GM19239 (cell line): ENCODE measurements at places on chromosomes 4 and X.

GRCh38 chrX:110212299-110212698, 105.6 kb downstream of the AMMECR1 start:
- no peak for DNase-seq

DNA sequence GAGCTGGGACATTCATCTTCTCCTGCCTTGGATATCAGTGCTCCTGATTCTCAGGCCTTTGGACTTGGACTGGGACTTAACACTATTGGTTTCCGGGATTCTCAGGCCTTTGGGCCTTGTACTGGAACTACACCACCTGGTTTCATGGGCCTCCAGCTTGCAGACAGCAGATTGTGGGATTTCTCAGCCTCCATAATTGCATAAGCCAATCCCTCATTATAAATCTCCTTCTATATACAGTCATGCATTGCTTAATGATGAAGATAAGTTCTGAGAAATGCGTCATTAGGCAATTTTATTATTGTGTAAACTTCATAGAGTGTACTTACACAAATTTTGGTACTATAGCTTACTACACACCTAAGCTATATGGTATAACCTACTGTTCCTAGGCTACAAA, 8.9 kb upstream of the CCNG2 start:
- no peak for DNase-seq

- no peak for DNase-seq
Observed at GRCh38 chr4:158782551-158783360, 13.9 kb downstream of the FNIP2 start.

DNA sequence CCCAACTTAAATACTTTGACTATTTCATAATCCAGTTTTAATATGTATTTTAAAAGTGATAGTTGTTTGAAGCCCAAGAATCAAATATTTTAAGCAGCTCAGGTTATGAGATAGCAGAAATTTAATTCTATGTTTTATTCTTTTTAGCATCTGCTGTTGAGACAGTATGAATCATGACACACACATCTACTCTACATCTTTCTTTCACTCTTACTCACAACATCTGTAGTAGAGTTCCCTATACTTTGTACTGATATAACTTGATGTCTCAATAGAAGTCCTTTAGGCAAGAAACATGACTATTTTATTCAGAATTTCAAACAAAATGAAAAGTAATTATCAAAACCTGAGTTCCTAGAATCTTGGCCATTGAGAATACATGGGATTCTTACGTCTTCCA, 187.9 kb upstream of the GNPDA2 start:
- no peak for DNase-seq

GRCh38 chrX:115889121-115889890, 281.2 kb upstream of the AGTR2 start:
- no peak for DNase-seq

DNA sequence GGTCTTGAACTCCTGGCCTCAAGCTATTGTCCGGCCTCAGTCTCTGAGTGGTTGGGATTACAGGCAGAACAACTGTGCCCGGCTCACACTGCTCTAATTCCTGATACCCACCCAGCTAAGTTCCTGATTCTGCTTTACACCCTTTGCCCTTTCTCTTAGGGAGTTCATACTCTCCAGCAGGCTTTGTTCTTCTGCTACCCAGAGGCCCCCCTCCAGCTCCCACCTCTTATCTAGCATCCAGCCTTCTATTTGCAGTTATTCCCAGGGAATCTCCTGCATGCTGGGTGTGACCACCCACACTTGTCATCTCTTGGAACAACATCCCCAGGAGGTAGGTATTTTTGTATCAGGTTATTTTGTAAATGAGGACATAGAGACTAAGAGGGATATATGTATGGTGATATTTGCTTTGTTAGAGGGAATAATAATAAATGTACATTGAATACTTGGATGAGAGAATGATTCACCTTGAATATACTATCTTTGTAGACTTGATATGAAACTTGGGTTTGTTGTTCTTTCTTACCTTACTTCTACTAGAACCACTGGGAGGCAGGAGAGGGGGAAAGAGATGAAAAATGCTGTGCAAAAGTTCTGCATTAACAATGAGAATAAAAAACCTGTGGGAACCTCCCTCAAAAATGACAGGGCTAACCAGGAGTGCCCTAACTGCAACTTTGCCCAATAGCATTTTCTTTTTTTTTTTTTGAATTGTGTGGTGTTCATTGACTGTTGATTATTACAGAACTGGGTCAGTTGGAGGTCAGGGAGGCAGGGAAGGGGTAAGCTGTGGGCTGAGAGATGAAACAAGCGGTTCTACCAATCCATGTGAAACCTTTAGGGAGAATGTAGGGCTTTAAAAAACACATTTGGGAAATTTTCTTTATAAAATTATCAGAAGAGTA, 157.4 kb downstream of the SPRY1 start:
- no peak for DNase-seq

- no peak for DNase-seq
Observed at GRCh38 chr4:129926936-129927335, 831.0 kb downstream of the C4orf33 start.

- no peak for DNase-seq
Observed at GRCh38 chr4:94371290-94371689, 28.7 kb upstream of the HPGDS start.

- DNase-seq: no peak
Observed at GRCh38 chrX:51874123-51874522, 19.3 kb upstream of the MAGED1 start.

- no peak for DNase-seq
Observed at GRCh38 chr4:153933915-153934687, 145.2 kb upstream of the SFRP2 start.

- no peak for DNase-seq
Observed at GRCh38 chrX:22220941-22221340, 51.8 kb upstream of the CBLL2 start.

DNA sequence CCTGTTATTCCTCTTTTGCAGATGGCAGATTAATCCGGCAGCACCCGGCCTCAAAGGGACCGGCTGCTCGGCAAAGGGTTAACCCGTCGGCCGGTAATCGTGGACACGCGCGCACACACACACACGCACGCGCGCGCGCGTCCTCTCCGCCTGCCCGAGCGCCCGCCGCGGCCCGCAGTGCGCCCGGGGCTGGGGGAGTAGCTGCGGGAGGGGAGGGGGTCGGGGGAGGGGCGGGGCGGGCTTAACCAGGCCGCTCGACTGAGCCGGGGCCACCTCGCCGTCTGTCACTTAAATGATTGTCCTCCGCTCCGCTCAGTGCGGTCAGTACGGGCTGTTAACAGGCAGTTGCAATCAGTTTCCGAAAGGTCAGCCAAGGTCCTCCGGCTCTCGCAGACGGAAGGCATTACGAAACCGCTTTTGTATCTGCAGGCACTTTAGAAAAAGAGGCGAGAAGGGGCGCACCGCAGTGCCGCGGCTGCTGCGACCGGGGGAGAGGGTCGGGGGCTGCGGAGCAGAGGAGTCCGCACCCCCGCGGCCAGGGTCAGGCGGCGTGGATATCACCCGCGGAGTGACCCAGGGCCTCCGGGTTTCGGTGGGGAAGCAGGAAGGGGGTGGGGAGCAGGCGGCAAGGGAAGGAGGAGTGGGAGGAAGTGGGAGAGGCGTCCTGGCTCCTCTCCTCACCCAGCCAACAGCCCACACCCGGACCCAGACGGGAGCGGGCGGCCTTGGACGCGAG, 57.3 kb upstream of the BCOR start:
- no peak for DNase-seq

DNA sequence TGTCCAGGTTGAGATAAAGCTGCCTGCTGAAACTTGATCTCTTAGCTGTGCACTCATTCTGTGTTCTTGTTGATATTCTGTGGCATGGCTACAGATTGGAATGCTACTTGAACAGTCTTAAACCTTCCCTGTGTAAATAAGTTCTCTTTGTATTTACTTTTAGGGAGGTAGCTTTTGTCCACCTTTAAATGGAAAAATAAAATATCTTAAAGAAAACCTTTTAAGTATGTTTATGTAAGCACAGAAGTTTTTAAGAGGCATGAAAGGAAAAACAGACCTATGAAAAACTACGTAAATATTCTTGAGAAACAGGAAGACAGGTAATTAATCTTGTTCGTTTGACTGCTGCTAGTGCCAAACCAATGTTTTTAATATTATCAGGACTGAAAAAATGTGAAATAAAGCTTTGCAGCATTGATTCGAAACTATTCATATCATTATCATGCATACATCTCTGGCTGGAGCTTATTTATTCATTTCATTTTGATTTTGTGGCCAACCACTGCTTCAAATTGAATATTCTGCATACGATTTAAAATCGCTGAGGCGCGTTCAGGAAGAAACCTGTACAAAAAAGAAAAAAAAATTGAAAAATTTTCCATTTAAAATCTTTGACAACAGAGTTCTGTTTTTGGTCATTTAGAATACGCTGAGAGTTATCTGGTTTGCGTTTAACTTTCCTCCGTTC, 17.8 kb downstream of the HSD17B13 start:
- DNase-seq: no peak

DNA sequence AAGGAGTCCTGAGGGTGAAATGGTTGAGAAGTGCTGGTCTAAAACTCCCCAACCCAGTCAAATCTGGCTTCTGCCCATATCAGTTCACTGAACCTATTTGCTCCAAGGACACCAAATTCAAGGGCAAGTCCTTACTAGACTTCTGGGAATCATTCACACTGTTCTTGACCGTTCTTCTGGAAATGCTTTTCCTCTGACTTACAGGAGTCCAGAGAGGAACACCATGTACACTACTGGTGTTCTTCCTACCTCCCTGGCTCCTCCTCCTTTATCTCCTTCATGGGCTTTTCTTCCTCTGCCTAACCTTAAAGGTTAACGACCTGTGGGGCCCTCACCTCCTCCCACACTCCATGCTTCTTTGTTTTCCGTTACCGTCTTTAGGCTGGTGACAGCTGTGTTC, 281.3 kb downstream of the FRMPD4 start:
- DNase-seq: no peak

GRCh38 chr4:140755774-140756318, 339 bp downstream of the TBC1D9 start:
- DNase-seq: peak; percentile 32

DNA sequence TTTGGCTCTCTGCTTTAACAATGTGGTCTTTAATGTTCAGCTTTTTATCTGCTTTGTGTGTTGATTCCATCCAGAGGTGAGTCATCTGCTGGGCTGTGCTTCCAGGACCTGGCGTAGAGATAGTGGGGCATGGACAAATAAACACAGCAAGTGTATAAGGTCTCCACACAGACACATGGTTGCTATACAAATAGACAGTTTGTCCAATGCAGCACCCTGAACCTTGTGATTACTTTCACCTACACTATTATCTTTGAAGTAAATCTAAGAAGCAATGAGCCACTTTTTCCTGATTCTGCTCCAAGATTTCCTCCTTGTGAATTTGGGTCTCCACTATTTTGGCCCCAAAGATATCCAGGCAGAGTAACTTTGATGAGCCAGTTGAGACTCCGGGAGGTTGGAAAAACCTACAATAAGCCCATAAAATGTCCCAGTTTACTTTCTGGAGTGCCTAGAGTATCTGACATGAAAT, 12.1 kb downstream of the PPARGC1A start:
- DNase-seq: no peak

DNA sequence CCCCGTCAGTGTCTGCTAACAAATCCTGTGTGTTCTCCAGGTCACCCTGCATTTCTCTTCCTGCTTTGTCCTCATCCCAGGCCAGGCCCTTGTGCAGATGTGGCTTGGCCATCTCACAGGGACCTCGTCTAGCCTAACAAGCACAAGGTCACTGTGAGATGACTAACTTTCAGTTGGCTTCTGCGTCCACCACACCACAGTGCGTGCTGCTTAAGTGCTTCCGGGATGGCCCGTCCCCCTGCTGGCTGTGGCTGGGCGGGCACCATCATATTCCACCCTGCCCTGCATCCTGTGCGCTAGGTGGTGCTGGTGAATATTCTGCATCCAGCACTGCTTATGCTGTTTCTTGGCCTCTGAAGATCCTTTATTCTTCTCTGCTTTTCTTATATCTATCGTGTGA, 33.8 kb downstream of the RBBP7 start:
- no peak for DNase-seq

DNA sequence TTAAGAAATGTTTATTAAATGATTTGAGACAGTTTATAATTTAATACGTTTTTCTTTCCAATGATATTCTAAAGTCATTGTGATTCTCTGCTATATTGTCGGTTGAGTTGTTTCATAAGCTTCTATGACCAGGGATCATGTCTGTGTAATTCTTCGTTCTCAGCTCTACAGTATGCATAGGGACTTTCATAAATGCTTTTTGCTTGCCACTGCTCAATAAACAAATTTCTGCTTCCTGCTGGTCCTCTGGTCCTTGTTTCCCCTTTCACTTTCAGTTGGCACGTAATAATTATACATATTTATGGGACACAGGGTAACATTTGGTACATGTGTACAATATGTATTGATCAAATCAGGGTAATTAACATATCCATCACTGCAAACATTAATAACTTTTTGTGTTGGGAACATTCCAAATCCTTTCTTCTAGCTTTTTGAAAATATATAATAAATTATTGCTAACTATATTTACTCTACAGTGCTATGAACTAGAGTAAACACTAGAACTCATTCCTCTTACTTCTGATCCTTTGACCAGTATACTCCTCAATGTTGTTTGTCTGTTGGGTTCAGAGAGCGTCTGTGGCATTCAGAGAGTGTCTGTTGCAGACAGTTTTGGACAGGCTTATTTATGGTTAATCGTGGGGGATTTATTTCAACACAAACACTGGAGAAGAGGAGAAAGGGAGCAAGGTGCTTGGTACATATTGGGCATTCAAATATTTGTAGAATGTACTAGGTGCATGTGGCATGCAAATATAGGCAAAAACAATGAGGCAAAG, 68.3 kb upstream of the SPANXB1 start:
- no peak for DNase-seq

- DNase-seq: no peak
Observed at GRCh38 chrX:109966246-109966645, 36.7 kb upstream of the TMEM164 start.

- DNase-seq: no peak
Observed at GRCh38 chrX:21131346-21131745, 242.9 kb upstream of the CNKSR2 start.

DNA sequence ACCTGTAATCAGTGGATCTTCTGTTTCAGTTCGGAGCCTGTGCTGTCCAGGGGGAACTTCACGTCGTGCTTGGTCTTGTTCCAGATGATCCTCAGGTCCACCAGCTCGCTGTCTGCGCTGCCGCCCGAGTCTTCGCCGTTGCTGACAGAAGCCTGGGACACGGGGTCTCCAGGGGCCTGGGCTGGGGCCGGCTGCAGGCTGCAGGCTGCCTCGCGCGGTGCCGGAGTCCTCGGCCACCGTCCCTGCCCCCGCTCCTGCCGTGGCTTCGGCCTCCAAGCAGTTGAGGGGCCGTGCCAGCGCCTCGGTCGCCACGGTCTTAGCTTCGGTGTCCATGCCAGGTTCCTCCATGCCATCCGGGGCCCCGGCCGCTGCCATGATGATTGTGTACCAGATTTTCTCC, 37.3 kb upstream of the CCNI start:
- no peak for DNase-seq

DNA sequence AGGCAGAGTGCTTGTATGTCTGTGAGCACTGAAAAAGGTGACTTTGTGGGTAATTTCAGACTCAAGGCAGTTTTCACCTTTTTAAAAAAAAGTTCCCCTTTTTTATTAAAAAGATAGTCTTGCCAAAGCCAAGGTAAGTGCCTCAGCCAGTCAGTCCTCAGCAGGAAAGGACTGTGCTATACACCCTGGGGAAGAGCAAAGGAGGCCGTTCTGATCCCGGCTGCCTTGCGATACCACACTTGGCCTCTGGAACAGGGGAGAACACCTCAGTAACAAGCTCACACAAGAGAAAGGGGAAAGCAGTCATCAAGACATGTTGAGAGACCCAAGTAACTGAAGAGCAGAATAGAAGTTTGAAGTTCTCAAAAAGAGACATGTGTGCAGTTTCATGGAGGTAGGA, 541.7 kb downstream of the BCOR start:
- no peak for DNase-seq

- DNase-seq: no peak
Observed at GRCh38 chrX:2464677-2465166, 36.1 kb downstream of the DHRSX start.
